ENCODE measurements at places on chromosomes 5 and 9. TPM values are rescaled to one million over a fixed set of nuclear protein-coding genes. Genes with fewer than 3 reads are reported as not detected.
A peak's percentile ranks its signal among the peaks of the same experiment; 100 is the strongest.

DNA sequence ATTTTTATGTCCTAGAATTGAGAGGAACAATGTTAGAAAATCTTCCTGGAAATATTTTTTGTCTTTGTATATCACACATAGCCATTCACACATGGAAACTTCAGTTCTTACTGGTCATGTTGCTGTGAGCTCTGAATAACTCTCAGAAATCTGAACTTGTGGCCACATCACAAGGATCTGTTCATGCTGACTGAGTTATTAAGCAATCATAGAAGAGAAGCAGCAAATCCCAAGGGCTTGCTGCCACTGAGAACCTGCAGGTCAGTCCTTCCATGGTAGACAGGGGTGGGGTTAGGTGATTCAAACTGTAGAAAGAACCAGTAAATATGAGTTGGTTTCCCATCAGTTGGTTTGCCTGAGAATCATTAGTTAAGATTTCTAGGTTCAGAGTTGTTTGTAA is 27.6 kb downstream of the SGCD start:
- DNase-seq: no peak

DNA sequence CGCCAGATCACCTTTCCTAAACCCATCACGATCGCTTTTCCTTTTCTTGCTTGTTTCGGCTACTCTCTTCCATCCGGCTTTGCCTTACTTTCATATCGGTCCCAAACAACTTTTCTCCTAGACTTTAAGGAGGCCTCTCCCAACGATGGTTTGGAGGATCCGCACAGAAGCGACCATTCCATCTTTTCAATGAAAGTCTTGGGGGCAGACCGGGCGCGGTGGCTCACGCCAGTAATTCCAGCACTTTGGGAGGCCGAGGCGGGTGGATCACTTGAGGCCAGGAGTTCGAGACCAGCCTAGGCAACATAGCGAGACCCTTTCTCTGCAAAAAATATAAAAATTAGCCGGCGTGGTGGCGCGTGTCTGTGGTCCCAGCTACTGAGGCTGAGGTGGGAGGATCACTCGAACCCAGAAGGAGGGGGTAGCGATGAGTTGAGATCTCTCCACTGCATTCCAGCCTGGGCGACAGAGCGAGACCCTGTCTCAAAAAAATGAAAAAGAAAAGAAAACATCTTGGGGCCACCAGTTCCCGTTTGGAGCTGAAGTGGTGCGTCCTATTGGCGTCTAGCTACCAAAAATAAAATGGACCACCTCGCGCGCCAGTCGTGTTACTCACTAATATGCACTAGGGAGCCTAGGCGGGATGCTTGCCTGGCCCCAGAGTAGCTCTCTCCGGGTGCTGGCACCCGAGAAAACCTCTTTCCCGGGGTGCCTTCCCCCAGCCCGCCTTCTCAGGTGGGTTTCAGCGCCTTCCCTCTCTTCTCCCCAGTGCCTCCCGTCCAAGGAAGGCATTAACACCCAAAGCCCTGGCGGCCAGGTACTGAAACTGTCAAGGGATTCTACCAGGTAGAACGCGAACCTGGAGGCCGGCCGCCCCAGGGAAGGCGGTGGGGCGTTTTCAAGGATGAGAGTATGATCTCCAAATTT is 800 bp upstream of the AP3B1 start:
- DNase-seq: peak; percentile 35

- no peak for DNase-seq
Observed at GRCh38 chr5:42948961-42949347, 91.2 kb downstream of the ANXA2R start.

DNA sequence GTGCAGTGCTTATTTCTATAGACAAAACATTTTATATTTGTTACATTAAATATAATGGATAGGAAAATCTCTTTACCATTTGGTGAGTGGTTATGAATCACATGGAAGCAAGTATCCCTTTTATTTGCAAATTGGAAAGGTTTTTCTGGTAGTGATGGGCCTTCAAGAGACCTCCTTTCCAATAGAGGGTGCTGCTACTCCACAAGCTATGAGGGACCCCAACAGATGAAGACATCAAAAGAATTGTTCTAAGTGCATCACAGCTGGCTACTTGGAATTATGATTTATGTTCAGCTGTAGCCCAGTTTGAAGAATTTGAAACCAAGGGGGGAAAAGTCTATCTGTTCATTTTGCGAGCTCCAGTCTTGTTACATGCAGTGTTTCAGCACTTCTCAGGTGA is 493.7 kb upstream of the SGCD start:
- DNase-seq: no peak

PCDHA5 gene
- total RNA-seq: 2.5 TPM

GRCh38 chr9:137299938-137300337 is 2.1 kb downstream of the NRARP start:
- DNase-seq: no peak

TXNDC8 gene
- not detected for total RNA-seq

GRCh38 chr5:168879929-168880328 is 300.8 kb upstream of the PANK3 start:
- peak; percentile 29 for DNase-seq

DNA sequence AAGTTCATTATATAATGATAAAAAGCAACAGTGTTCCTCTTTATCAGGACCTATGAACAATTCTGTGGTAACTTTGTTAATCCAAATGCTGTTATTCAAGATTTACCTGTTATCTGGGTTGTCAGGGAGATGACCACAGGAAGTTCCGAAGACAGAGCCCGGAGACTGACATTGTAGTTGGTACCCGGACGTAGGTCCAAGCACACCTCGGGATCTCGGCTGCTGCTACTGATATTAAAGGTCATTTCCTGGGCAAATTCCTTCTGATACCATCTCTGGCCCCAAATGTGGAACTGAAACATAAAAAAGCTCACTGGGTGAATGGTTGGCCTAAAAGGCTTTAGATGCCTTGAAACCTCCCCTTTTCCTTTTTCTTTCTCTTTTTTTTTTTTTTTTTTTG is 96.7 kb downstream of the SUSD1 start:
- DNase-seq: no peak

- no peak for DNase-seq
Observed at GRCh38 chr9:137437691-137438590, 3.2 kb downstream of the ENTPD8 start.

DNA sequence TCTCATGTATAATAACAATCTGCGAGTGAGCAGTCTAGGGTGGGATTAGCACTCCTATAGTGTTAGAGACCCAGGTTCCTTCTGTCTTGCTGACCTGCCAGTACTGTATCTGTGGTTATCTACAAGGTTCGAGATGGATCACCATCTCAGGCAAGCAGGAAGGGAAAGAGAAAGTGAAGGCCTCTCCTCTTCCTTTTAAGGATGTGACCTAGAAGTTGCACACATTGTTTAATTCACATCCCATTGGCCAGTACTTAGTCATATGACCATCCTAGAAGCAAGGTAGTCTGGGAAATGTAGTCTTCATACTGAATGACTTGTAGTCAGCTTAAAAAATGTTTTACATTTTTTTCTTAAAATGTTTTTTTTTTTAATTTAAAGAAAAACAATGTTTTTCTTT is 168.6 kb downstream of the CARTPT start:
- peak; percentile 88 for DNase-seq

XRCC4 gene
- total RNA-seq: 15.6 TPM

Data from Caki2 (cell line).